ENCODE measurements at places on chromosomes 11 and 22. TPM values are rescaled to one million over a fixed set of nuclear protein-coding genes. Genes with fewer than 3 reads are reported as not detected.

DNA sequence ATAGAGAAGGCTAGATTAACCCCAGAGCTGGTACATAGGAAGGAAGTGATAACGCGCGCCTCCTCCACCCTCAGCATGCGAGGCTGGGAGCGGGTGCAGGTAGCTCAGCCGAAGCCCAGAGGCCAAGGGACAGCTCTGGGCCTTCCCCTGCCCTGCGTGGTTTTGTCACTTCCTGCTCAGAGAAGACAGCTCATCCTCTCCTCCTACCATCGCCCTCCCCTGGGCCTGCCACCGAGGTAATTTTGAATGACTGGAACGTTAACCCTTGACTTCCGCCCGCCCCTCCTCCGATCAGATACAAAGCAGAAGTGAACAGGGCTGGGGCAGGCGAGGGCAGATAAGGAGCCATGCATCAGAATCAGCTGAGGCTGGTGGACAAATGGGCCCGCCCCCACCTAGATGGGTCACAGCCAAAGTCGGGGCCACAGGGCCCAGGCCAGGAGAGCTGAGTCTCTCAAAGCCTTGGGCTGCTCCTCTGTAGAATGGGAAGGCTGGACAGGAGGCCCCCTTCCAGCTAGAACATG lies 1.6 kb downstream of the RAC2 start:
- no peaks in the 10 kb centered on the region for H3K36me3 ChIP-seq
- H3K4me3 ChIP-seq: no peak overlapping the region
- peaks cover 6% of the 10 kb centered on the region for H3K4me1 ChIP-seq
- no peak for DNase-seq
- H3K27ac ChIP-seq: no peak overlapping the region

DNA sequence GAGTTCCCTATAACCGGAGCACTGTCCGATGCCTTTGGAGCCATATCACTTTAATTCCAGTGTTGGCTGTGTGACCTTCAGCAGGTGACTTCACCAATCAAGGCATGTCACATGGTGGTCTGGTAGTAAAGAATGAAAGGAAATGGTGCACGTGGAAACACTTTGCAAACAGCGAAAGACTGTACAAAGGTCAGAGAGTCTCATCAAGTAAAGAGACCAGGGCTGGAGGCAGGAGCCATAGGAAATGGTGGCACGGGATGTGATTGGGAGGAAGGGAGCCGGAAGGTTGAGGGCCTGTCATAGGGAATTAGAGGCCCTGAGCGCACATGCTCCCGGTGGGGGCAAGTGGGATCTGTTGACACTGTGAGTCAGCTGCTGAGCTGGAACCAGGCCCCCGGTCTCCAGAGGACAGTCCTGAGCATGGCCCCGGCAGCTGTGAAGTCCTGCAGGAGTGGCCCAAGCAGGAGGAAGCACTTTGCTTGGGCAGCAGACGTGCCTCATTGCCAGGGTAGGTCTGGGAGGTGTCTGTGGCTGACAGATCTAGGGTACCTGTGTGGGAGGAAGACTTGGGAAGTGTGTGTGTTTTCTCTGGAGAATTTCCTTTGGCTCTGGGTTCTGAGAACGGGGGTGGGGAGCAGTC lies 2.0 kb downstream of the DAGLA start:
- H3K27me3 ChIP-seq: peaks cover 5% of the 10 kb centered on the region
- no peak overlapping the region for H3K27ac ChIP-seq
- H3K36me3 ChIP-seq: no peaks in the 10 kb centered on the region
- no peak overlapping the region for H3K4me3 ChIP-seq
- DNase-seq: no peak

- H3K27ac ChIP-seq: peak overlapping the region; percentile 35
- no peak for DNase-seq
- H3K27me3 ChIP-seq: peaks cover 21% of the 10 kb centered on the region
- H3K4me1 ChIP-seq: peaks cover 27% of the 10 kb centered on the region
- peak overlapping the region; percentile 70 for H3K4me3 ChIP-seq
Measured at GRCh38 chr11:72239313-72239848, 4.6 kb downstream of the PHOX2A start.

DNA sequence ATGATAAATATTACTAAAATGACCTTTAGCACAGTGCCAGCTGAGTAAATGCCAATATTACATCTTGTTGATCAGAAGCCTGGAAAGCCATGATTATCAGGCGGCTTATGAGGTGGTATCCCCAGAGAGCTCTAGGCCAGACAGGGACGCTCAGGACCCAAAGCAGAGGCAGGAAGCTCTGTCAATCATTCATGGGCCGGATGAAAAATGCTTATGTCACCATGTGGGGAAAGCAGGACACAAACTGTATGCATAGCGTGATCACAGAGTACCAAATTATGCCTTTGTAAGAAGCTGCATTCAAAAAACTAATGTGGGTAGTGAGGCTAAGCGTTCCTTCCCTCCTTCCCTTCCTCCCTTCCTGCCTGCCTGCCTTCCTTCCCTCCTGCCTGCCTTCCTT lies 82.6 kb downstream of the TENM4 start:
- no peak overlapping the region for H3K4me3 ChIP-seq
- H3K4me1 ChIP-seq: peaks cover 6% of the 10 kb centered on the region
- H3K27me3 ChIP-seq: peaks cover 5% of the 10 kb centered on the region
- DNase-seq: no peak
- H3K36me3 ChIP-seq: no peaks in the 10 kb centered on the region

DNA sequence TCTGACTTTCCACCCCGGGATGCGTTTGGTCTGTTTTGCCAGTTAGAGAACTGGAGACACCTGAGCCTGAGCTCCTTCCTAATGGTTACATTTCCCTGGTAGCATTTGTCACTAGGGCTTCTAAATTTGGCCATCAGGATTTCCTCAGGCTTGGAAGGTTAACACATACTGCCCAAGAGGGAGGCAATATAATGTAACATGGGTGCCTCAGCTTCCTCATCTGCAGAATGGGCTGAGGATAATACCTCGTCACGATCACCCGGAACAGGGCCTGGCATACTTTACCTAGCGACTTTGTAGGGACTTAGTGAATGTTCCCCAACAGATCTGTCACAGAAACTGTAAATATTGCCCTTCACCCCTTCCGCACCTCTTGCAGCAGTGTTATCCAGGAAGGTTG lies 11.3 kb downstream of the IL17RA start:
- no peak overlapping the region for H3K27ac ChIP-seq
- H3K4me3 ChIP-seq: no peak overlapping the region
- H3K27me3 ChIP-seq: no peaks in the 10 kb centered on the region
- H3K36me3 ChIP-seq: peaks cover 13% of the 10 kb centered on the region
- H3K4me1 ChIP-seq: no peaks in the 10 kb centered on the region

DNA sequence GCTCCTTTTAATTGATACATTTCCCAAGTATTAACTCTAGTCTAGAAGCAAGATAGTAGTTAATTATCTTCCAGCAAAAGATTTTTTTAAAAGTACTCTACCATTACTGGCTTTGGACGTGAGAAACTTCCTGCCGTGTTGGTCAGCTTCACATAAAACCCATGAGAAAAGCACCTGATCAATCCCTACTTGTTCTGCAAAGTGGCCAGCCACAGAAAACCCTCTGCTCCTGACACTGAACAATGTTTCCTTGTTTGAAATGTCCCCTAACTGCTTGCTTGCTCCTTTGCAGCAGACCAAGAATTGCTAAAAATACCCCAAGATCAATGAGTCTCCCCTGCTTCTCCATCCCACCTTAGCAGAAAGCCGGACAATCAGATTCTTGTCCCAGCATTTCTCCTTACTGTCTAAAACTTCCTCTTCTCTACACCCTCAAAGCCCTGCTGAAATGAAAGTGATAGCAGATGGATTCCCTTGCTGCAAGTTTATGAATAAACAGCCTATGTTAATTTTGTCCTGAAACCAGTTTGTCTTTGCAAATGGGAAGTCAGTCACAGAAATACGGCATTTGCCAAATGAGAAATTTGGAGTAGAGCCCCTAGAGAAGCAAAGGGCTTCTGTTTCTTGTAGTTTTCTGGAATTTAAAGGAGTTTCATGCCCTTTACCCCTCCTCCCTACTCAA lies 207.1 kb upstream of the ARHGAP20 start:
- H3K27me3 ChIP-seq: peaks cover 22% of the 10 kb centered on the region
- no peaks in the 10 kb centered on the region for H3K4me1 ChIP-seq
- no peak for DNase-seq
- H3K4me3 ChIP-seq: no peak overlapping the region
- no peak overlapping the region for H3K27ac ChIP-seq
- H3K36me3 ChIP-seq: no peaks in the 10 kb centered on the region

GRCh38 chr11:84612645-84613044 lies 1014.5 kb downstream of the DLG2 start:
- H3K27me3 ChIP-seq: no peaks in the 10 kb centered on the region
- H3K36me3 ChIP-seq: no peaks in the 10 kb centered on the region
- H3K27ac ChIP-seq: no peak overlapping the region
- DNase-seq: no peak
- no peak overlapping the region for H3K4me3 ChIP-seq
- no peaks in the 10 kb centered on the region for H3K4me1 ChIP-seq

GRCh38 chr11:96278039-96278897 lies 64.7 kb downstream of the MAML2 start:
- no peak overlapping the region for H3K4me3 ChIP-seq
- no peak for DNase-seq
- H3K27ac ChIP-seq: peak overlapping the region; percentile 77

GRCh38 chr11:34840736-34841386 lies 75.3 kb downstream of the APIP start:
- no peak overlapping the region for H3K27ac ChIP-seq
- no peaks in the 10 kb centered on the region for H3K36me3 ChIP-seq
- H3K27me3 ChIP-seq: peaks cover 4% of the 10 kb centered on the region
- no peak for DNase-seq

GRCh38 chr11:92941676-92942571 lies 27.5 kb upstream of the MTNR1B start:
- no peaks in the 10 kb centered on the region for H3K27me3 ChIP-seq
- H3K4me3 ChIP-seq: no peak overlapping the region

The ESAM gene
- total RNA-seq: 0.71 TPM

The TOLLIP gene
- 71.6 TPM for total RNA-seq

The CARS1 gene
- 148 TPM for total RNA-seq

The NTM gene
- 82.7 TPM for total RNA-seq

Data from osteocyte (in vitro differentiated cells).